ENCODE measurements at places on chromosomes 11 and 22. TPM values are rescaled to one million over a fixed set of nuclear protein-coding genes. Genes with fewer than 3 reads are reported as not detected.

DNA sequence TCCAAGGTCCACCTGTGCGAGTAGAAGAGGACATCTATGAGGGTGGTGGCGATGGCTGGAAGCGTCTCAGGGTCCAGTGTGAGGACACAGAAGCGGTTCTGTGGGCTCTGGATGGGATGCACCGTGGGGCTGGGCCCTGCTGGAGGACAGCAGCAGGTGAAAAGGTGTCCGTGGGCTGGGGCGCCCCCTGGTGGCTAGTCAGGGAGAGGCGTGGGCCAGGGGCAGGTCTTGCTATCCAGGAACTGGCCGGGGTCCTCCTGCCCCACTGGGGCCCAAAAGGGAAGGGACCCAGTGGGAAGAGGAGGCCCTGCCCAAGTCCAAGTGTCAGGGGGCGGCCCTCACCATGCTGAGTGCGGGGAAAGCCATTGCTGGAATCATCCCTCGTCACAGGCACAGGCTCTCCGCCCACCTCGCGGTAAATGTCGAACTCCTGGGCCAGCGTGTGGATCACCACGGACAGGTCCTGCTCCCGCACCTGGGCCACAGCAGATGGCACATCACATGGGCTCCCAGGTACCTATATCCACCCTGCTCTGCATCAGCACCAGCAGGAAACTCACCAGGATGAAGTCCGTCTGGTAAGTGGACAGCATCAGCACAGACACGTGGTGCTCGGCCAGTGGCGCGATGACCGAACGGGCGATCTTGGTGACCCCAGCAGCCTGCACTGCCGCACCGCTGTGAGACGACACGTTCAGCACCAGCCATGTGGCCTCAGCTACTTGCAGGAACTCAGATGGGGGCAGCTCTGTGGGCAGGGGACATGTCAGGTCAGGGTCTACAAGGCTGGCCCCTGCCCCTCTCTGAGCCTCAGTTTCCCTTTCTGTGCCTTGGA lies 2.3 kb downstream of the CASTOR1 start:
- peak; percentile 63 for DNase-seq

GRCh38 chr11:126948563-126948962 lies 52.0 kb downstream of the KIRREL3 start:
- peak; percentile 54 for DNase-seq

Gene OR6A2
- not detected for total RNA-seq

- no peak for DNase-seq
Measured at GRCh38 chr11:30605036-30605605, 19.0 kb upstream of the MPPED2 start.

GRCh38 chr11:68028802-68029545 lies 1.5 kb upstream of the NDUFS8 start:
- peak; percentile 73 for DNase-seq

Gene C11orf52
- total RNA-seq, result not detected

- no peak for DNase-seq
Measured at GRCh38 chr22:30573594-30574094, 821 bp downstream of the GAL3ST1 start.

DNA sequence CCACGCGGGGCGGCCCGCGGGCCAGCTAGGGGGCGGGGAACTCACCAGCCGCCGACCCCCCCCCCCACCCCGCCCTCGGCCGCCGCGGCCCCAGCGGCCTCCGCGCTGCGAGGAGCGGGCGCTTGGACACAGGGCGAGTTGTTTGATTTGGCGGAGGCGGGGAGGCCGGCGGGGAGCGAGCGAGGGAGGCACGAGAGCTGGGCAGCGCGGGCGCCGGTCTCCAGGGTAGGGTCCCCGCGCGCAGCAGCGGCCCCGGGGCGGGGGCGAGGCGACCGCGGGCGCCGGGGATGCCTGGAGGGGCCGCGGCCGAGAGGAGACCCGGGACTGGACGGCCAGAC lies 64.4 kb downstream of the NAV2 start:
- DNase-seq, result no peak

- no peak for DNase-seq
Measured at GRCh38 chr11:119918347-119918746, 189.3 kb upstream of the NECTIN1 start.

DNA sequence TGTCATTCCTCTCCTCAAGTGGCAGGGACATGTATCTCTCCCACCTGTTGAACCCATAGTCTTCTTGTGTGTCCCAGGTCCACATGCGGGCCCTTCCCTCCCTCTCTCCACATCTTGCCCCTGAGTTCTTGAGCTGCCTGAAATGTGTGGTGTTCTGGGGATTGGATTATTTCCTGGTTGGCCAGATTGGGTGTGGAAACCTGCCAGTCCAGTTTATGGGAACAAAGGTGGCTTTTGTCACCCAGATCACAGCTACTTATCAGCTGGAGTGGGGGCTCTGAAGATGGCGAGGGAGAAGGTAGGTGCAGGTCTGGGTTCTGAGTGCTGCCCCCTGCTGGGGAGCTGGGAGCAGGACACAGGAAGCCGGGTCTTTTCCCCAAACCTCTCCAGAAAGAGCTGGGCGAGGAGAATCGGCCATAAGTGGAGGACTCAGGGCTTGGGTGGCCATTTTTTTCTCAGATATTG lies 14.2 kb downstream of the DTX4 start:
- peak; percentile 48 for DNase-seq

GRCh38 chr11:68583041-68583446 lies 101.3 kb upstream of the GAL start:
- peak; percentile 13 for DNase-seq

Gene FDXACB1
- 7.0 TPM for total RNA-seq

GRCh38 chr22:49827271-49827852 lies 311 bp downstream of the BRD1 start:
- no peak for DNase-seq

- no peak for DNase-seq
Measured at GRCh38 chr11:26930518-26931247, 63.2 kb upstream of the FIBIN start.

GRCh38 chr11:132992838-132993631 lies 539.3 kb downstream of the OPCML start:
- DNase-seq, result peak; percentile 31

DNA sequence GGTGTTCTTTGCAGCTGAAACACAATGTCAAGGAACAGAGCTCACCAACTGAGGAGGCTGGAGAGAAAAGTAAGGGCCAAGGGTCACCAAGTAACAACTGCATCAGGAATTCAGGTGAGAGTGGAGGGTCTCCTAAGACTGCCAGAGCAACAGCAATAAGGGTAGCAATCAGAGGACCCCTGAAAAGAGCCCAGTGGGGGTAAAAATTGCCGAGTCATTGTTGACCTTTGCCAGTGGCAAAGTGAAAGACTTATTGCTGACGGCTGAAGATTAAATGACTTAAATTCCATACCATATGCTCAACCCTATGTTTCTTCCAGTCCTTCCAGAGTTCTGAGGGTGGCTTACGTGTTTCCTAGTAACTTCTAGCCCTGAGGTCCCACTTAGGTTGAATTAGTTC lies 51.9 kb upstream of the ARHGAP42 start:
- no peak for DNase-seq

- DNase-seq, result peak; percentile 48
Measured at GRCh38 chr11:116499396-116500003, 273.3 kb downstream of the BUD13 start.

DNA sequence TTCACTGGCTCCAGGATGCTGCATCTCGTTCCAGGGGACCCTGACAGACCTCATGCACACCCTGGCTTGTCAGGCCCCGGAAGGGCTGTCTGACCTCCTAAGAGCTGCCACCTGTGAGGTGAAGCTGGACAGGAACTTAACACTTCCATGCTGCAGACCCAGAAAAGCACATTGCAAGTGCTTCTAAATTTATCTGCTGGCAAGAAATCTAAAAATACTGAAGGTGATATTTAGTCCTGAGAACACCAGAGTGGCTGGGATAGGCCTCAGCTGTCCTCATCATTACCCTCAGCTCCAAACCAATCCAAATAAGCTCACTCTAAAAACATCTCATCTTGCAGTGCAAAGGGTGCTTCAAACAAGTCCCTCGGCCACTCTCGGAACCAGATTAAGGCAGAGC lies 46.7 kb downstream of the ABTB2 start:
- no peak for DNase-seq

GRCh38 chr11:72652873-72653630 lies 21.2 kb downstream of the PDE2A start:
- DNase-seq, result no peak

GRCh38 chr11:123338997-123339752 lies 90.9 kb upstream of the GRAMD1B start:
- no peak for DNase-seq

Gene PRG3
- not detected for total RNA-seq

GRCh38 chr11:15072551-15073143 lies 746 bp upstream of the CALCB start:
- no peak for DNase-seq

- DNase-seq, result no peak
Measured at GRCh38 chr22:49262167-49262566, 565.5 kb downstream of the BRD1 start.

GRCh38 chr11:36015799-36016198 lies 71.9 kb downstream of the LDLRAD3 start:
- no peak for DNase-seq

Gene RPLP2
- total RNA-seq, result 1,145 TPM

GRCh38 chr22:33036881-33037280 lies 21.3 kb downstream of the SYN3 start:
- no peak for DNase-seq

DNA sequence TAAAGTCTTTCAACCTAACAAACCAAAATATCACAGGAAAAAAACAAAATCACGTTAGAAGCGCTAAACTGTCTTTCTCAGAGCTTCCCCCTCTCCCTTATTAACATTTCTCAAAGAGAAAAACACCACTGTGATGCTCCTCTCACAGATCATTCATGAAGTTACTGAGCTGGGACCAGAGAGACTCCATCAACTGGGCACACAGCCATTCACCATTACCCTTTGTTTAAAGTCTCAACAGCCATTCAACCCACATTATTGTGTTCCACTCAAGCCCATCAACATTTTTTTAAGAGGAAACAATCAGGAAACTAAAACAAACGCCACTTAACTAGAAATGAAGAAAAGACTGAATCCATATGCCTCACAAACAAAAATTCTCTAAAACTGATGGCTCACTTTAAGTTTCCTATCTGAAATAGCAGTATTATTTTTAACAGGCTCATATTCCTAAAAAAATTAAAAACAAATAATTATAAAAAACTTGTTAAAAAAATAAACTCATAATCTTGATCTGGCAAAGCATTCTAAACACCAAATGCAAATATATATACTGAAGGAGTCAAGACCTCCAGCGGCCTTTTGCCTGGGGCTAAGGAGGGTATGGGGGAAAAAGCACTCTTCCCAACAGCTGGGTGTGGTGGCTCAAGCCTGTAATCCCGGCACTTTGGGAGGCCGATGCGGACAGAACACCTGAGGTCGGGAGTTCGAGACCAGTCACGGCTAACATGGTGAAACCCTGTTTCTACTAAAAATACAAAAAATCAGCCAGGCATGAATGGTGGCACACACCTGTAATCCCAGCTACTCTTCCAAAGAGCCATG lies 14.0 kb downstream of the CELF1 start:
- DNase-seq, result no peak

Gene DCPS
- 29.3 TPM for total RNA-seq

DNA sequence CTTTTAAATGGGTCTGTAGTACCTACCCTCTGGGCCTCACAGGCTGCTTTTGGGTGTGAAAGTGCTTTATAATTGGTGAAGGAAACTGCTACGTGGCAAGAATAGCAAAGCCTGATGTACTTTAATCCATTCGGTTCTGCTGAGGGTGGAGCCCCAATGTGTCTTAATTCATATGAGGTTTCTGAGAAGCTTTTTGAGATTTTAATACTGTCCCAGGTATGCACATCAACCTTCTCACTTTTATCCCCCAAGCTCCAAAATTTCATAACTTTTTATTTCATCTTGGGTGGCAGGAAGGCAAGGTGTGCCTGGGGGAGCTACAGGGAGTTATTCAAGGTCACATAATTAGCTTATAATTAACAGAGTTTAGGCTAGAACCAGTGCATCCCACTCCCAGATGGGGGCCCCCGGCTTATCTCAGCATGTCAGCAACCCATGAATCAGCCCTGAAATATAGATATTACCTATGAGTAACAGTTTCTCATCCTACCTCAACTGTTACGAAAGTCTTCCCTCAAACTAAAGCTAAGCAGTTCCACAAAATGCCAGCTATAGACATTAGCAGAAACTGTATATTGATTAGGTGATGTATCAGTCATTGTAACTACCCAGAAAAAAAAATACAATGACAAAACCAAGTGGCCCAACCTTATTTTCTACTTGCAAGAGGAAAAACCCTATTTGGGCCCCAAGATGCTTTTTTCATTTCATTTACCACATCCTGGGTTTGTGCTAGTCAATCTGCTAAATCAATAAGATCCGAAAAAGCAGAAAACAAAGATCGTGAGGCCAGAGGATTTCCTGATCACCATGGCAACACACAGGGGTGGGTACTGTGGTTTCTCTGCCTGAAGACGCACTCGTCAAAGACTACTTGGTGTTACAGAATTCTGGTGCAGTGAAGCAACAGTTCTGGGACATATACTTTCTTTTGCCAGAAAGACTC lies 26.7 kb downstream of the CD44 start:
- peak; percentile 88 for DNase-seq

DNA sequence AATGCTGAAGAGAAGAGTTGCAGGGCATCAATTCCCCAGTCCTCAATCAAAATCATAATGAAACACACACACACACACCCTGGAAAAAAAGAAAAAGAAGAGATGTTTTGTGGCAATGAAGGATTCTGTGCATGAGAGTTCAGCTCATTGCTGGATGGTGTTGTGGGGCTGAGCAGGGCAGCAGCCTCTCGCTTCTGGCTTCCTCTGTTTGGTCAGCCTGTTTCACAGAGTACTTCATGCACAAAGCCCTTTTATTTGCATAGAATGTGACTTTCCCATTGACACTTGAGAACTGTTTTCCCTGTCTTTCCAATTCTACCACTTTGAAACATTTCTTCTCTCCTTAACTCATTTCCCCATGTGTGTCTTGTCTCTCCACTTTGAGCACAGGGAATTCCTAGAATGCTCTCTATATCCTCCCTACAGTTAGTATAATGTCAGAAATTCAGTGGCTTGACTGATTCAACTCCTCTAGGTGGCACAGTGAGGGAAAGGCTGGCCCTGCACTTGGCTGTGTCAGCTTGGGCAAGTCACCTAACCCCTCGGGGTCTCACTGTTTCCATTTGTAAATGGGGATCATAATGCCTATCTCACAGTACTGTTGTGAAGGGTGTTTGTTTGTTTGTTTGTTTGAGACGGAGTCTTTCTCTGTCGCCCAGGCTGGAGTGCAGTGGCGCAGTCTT lies 25.4 kb upstream of the BSX start:
- no peak for DNase-seq
